ENCODE measurements at places on chromosomes 4 and X.

DNA sequence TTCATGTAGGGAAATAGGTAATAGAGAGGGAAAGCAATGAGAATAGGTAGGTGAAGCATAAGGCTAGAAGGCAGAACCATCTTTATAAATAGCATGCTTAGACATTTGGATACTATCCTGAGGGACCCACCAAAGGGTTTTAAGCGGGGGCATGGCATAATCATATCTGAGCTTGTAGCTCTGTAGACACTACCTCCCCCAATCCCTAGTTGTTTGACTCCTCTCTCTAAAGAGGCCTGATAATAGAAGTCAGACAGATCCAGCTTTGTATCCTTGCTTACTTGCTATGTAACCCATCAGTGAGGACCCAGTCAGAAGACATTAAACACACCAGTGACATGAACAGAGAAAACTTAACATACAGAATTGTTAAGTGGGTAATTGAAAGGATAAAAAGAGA lies 58.7 kb downstream of the SCFD2 start:
- DNase-seq: no peak

DNA sequence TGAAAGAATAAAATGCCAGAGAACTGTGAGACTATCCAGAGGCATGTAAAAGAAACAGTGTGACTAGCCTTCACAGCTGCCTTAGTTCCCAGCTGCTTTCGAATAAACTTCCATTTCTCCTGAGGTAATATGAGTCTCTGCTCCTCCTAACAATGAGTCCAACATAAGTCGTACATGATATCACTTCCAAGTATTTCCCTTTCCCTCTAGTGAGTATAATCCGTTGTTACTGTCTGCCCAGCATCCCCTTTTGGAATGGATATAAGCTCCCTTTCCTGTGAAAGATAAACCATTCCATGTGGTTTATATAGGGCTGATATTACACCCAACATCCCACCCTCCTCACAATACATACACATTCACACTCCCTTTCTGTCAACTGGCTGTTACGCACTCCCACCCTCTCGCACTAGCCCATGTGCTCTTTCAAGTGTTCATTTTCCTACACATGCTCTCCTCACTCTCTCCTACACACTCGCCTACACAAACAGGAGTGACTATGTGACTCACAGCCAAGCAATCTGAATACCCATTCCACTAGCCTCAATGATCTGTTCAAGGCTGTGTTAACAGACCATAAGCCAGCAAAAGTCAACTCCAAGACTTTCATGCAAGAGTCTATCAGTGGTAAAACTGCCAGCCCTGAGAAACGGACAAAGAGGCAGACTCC lies 5.0 kb downstream of the NAF1 start:
- no peak for DNase-seq

- no peak for DNase-seq
Observed at GRCh38 chrX:103846386-103846785, 14.3 kb upstream of the RAB9B start.

DNA sequence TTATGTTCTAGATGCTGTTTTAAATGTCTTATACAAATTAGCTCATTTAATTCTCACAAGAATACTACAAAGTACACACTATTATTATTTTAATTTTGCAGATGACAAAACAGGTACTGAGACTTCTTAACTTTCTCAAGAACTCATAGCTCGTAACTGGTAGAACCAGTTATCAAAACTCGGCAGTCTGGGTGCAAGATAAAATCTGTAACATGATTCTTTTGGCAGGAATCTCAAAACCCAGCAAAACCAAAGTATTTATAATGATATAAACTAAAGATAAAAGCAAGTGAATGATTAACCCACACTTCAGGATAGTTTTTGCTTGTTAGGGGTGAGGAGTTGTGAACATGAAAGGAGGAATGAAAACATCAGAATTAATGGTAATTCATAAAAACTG lies 27.6 kb downstream of the CLNK start:
- no peak for DNase-seq

GRCh38 chr4:48340276-48340964 lies 909 bp upstream of the SLAIN2 start:
- no peak for DNase-seq

GRCh38 chrX:1231850-1232465 lies 19.5 kb upstream of the CRLF2 start:
- no peak for DNase-seq

DNA sequence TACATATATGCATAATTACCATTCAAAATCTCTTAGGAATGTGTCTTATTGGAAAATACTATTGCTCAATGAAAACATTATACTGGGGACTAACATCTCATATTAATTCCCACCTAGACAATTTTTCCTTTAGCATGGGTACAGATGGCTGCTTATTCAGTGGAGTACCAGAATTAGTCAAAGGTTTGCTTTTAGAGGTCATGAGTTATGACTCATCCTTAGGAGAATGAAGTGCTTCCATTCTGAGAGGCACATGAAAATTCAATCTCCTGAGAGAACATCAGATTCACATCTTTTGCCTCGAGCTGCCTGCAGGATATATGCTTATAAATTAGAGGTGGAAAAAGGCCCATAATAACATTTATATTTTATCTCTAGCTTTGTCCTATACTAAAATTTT lies 378.0 kb upstream of the DMD start:
- DNase-seq: no peak

GRCh38 chrX:97876697-97877407 lies 993.1 kb downstream of the RPA4 start:
- no peak for DNase-seq

GRCh38 chr4:73221734-73222133 lies 36.9 kb downstream of the ANKRD17 start:
- no peak for DNase-seq

DNA sequence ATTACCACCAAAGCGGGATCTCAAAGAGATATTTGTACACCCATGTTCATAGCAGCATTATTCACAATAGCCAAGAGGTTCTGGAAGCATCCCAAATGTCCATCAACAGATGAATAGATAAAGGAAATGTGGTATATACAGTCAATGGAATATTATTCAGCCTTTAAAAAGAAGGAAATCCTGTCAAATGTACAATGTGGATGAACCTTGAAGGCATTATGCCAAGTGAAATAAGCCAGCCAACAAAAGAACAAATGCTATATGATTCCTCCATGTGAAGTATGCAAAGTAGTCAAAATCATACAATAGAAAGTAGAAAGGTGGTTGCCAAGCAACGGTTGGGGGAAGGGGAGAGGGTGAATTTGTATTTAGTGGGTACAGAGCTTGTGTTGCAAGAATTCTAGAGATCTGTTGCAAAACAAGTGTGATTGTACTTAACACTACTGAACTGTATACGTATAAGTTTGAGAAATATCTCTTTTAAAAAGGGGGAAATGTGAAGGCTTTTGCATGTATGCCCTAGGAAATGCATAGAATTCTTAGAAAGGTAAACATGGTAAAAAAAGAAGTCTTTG lies 5.0 kb upstream of the ZRSR2 start:
- no peak for DNase-seq

- DNase-seq: no peak
Observed at GRCh38 chr4:136183513-136183912, 1348.8 kb downstream of the PCDH18 start.

DNA sequence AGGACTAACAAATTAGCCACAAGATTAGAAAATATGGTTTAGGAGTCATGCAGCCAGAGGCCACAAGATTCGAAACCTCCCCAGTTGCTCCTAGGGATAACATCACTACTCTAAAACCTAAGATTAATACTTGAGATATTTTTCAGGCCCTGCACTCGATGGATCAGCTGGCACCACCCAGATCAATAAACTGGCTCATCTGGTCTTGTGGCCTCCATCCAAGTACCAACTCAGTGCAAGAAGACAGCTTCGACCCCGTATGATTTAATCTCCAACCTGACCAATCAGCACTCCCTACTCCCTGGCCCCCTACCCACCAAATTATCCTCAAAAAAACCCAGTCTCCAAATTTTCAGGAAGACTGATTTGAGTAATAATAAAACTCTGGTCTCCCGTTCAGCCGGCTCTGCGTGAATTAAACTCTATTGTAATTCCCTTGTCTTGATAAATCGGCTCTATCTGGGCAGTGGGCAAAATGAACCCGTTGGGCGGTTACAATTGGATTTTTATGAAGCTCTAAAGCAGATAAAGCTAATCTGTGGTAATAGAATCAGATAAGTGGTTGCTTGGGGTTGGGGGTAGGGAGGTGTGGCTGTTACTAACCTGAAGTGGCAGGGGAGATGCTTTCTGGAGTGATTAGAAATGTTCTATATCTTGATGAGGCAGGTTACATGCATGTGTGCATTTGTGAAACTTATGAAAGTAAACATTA lies 91.8 kb upstream of the ATXN3L start:
- no peak for DNase-seq

- DNase-seq: peak; percentile 31
Observed at GRCh38 chrX:23365541-23365940, 30.9 kb downstream of the PTCHD1 start.

DNA sequence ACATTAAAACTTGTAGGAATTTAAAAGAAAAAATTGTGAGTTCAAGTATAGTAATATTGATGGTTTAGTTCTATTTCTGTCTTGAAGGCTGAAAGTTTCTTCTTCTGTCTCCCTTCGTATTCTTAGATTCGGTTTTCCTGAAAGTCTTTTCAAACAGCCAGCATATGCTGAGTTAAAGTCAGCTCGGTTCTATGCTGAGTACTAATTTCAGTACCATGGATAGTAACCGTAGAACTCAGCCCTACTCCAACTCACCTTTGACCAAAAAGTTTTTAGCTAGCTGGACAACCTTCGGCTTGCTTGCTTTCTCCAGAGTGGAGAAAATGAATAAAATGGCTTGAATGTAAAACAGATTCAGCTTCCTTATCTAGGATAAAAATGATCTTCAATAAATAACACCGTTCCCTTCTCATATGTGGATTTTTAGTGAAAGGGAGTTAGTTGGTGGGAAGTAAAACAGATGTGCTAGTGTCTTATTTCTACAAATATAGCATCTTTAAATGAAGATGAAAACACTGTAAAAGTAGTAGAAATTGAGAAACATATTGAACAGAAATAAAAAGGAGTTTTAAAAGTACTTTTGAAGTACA lies 5.2 kb downstream of the POU4F2 start:
- DNase-seq: no peak

- no peak for DNase-seq
Observed at GRCh38 chr4:21678711-21679110, 269.9 kb downstream of the KCNIP4 start.

- DNase-seq: no peak
Observed at GRCh38 chr4:151031831-151032605, 16.9 kb upstream of the LRBA start.

DNA sequence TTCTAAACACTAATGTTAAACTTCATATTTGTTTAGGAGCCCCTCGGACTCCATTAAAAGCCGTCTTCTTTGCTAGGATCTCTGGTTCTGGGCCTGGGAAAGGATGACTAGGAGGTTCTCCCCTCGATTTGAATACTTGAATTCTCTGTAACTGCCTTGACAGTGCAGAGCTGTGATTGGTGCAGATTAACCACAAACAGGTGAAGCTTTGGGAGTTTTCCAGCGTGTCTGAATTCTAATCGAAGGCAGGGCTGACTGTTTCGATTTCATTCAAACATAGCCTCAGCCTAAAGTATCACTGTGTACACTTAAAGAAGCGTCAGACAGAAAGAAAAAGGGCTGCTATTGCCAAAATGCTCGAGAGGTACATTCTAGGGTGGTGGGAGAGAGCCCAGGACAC lies 29.0 kb downstream of the TFDP3 start:
- DNase-seq: no peak

DNA sequence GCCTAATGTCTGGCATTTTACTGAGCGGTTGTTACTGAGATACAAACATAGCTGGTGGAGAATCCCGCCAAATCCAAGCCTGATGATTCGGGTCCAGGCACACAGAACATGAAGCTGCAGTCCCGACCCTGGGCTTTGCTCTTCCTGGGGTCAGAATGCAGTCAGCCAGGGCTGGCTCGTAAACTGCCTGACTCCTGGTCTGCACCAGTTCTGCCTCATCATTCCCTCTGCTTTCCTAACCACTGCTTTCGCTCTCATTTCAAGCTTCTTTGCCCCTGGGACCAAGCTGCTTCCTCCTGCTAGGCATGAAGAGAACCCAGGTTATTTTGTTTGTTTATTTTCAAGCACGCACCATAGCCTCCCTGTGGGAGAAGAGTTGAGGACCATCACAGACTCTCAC lies 39.3 kb downstream of the GATB start:
- DNase-seq: no peak

- no peak for DNase-seq
Observed at GRCh38 chr4:64718091-64718490, 308.8 kb upstream of the TECRL start.

DNA sequence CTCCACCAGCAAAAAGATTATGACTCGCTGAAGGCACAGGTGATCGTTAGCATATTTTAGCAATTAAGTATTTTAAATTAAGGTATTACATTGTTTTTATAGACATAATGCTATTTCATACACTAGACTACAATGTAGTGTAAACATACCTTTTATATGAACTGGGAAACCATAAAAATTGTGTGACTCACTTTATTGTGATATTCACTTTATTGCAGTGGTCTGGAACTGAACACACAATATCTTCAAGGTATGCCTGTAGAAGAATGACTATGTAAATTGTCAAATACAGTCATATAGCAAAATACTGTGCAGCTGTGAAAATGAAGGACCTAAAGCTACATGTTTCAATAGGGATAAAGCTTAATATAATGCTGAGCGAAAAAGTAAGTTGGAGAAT lies 26.6 kb upstream of the MAML3 start:
- DNase-seq: no peak

DNA sequence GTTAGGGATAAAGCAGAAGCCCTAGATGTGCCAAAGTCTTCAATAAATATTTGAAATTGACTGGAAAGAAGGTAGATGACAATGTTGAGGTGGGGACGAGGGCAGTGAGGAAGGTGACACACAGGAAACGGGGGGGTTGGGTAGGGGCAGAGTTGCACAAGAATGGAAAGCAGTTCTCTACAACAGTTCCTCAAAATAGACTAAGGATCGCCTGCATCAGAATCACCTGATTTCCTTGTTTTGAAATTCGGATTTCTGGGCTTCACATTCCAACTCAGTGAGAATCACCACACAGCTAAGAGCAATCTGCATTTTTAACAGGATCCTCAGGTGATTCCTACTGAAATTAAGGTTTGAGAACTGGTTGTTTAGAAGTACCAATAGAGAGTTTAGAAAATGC lies 70.6 kb downstream of the ARFIP1 start:
- no peak for DNase-seq

DNA sequence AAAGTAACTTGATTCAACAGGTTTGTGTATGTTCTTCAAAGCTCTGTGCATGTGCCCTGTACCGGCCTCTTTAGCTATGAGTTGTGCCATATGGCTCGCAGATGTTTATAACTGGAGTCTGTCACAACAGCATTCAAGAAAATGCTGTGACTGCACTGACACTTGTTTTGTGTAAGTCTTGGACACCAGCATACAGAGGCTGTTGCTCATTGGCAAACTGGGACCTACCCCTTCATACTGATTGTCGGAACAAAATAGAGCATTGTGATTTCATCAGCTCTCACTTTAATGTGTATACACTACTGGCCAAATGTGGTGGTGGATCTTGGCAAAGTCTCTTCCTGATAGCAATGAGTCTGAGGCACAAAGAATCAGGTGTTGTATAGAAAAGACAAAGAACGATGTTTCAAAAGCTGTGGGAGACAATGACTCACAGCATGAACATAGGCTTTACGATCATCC lies 133.9 kb downstream of the EGF start:
- DNase-seq: no peak

GRCh38 chr4:41213625-41214135 lies 662 bp downstream of the APBB2 start:
- DNase-seq: no peak

GRCh38 chr4:88033309-88033708 lies 25.9 kb downstream of the PKD2 start:
- peak; percentile 55 for DNase-seq
